ENCODE measurements at places on chromosomes 3 and 15.

DNA sequence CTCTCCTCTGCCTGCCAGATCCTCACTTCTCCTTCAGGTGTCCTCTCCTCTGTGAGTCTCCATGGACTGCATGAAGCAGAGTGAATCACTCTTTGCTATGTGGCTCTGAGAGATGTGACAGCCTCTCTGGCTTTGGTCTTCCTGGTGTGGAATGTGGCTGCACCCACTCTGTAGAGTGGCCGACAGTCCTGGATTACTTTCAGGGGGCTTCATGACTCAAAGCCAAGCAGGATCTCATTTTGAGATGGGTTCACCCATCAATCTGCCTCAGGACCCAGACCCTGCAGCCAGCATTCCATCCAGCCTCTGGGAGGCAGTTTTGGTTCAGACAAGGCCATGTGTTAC is 221.9 kb upstream of the LYSMD4 start:
- DNase-seq = no peak

DNA sequence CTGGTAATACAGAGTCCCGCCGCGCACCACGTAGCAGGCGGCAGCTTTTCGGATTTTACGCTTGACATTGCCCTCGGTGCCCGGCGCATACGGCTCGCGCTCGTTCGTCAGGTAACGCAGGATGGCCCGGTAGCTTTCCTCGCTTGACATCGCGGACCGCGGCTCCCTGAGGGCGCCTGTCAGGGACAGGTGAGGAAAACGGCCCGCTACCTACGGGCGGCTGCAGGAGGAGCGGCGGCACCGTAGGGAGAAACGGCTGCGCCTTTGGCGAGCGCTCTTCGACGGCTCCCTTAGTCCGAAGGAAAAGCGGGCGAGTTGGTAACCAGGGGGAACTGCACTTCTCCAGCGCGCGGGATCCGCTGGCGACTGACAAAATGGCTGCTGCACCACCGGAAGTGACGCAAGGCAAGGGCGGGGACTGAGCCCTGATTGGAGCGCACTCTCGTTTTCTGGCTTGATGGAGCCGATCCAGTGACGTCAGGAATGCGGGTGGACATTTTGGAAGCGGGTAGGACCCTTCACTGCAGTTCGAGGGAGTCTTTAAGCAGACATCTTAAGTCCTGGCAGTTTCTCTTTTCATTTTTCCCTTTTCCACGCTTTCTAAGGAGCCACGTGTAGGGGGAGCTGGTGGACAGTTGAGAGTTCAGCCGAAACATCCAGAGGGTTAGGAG is at the start of gene ZBTB11:
Gene ZBTB11, minus strand, starts transcription at position 368 of the 671 bp plus-strand sequence. Its CDS starts 218 bp downstream, at position 150.
- peak; percentile 99 for DNase-seq

DNA sequence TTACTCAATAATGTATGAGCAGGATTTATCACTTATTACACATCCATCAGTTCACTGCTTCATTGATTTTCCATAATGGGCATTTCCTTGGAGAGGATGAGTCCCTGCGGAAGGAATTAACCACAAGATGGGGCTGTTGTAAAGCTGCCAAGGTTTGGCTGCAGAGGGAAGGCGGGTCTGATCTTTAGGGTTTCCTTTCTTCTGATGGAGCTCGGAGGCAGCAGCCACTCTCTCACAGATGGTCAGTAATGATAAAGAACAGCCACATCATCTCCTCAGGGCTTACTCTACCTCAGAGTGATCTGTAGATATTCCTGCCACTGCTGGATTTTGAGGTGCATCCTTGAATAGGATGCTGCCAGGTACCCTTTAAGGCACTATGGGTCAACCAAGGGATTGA is 115.2 kb downstream of the USP13 start:
- no peak for DNase-seq

DNA sequence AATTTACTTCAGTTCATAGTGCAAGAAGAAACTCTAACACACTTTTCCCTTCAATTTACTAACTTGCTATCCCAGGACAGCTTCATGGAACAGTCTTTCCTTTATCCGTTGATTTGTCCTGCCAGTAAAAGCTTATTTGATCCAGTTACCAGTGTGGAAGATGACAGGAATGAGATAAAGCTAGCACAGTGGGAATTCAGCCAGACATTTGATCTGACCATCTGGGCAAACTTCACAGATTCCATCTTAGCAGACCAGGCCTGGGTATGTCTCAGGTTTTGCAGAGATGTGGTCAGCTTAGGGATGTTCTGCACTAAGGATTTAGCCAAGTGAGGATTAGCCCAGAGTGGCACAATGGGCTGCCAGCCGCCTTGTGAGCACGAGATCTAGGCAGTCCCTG is 19.7 kb downstream of the CEMIP start:
- DNase-seq = no peak

DNA sequence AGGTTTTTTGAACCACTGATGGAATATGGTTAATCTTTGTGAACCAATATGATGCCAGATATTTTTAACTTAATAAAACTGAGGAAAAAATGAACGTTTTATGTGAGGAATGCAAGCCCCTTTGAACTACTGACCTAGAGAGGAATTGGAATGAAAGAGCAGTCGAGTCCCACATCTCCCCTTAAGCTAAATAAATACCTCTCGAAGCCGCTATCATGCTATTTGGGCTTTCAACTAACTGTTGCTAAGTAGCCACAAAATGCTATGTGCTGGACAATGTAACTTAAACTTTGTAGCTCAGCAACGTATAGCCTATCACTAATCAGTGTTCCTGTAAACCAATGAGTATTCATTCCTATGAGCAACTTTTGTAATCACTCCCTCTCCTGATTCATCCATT is 1037.2 kb downstream of the SQOR start:
- DNase-seq = no peak

Measured in effector memory CD4-positive, alpha-beta T cell (primary cell).